ENCODE measurements at places on chromosomes 1 and 21.
A peak's percentile ranks its signal among the peaks of the same experiment; 100 is the strongest.

GRCh38 chr1:184300446-184300845 is 86.4 kb upstream of the C1orf21 start:
- DNase-seq, result no peak

- no peak for DNase-seq
These were observed 27.6 kb upstream of the PKP1 start for GRCh38 chr1:201255479-201256362.

- DNase-seq, result no peak
These were observed 264.5 kb downstream of the TTLL7 start for GRCh38 chr1:83734420-83734819.

GRCh38 chr1:192905049-192905448 is 96.2 kb downstream of the RGS2 start:
- no peak for DNase-seq

DNA sequence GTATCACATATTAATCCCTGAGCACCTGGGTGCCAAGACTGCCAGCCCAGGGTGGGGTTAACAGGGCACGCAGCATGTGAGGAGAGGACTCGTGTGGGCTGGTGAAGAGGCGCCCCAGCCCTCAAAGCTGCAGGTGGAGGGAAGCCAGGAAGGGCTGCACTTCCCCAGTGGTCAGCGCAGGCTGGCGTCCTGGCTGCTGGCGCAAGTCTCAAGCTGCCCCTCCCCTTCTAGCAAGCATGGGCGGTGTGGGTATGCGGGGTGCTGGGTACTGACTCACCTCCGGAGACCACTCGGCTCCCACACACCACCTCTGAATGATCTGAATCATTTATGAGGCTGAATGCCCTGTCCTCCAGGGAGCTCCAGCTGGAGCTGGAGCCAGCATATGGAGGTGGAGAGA is 44.0 kb downstream of the EIF2D start:
- DNase-seq, result no peak

GRCh38 chr1:183696981-183697380 is 43.9 kb upstream of the APOBEC4 start:
- DNase-seq, result no peak

DNA sequence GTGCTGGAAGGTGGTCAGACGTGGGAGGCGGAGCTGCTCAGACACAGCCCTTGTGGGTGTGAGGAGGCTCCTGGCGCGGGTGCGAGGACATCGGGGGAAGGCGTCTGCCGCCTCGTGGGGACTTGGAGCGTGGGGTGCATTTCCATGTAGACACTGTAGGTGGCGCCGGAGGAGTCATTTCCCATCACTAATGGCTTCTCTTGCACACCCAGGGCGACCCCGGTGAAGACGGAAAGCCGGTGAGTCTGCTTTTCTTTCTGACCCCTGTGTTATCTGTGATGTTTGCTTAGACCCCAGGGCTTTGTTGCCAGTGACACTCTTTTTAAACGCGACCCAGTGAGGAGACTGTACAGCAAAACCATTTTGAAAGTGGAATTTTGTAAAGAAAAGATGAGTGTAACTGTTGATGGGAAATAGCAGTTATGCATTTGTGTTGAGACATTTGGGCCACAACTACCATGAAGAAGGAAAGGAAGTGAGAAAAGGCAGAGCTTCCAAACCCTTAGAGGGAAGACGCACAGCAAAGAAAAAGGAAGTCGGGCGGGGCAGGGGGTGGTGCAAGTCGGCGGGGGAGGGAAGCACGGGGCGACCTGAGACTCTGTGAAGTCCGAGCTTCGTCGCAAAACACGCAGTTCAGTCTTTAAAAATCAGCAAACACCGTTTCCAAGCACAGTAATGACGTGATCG is 64.0 kb downstream of the SLC19A1 start:
- peak; percentile 90 for DNase-seq

DNA sequence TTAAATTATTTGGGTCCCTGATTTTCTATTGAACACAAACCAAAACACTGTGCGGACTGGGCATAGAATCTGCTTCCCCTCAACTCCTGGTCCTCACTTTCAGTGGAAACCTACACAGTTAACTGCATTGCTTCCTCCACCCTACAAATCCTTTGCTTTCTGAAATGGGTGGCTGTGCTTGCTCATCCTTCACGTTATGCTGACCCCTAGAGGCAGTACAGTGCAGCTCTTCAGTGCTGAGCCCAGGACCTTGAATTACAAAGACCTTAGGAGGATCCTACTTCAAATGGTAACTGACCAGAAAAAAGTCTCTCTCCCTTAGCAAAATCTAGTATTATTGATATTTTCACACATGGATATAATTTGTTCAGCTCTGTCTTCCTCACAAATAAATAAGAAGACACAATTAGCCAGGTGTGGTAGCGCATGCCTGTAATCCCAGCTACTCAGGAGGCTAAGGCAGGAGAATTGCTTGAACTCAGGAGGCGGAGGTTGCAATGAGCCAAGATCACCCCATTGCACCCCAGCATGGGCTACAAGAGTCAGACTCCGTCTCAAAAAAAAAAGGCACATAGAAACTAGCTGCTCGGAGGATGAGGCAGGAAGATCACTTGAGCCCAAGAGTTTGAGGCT is 63.4 kb upstream of the L1TD1 start:
- peak; percentile 54 for DNase-seq
